ENCODE measurements at places on chromosomes 13 and 19.

GRCh38 chr13:107461751-107462150 is 753.6 kb downstream of the LIG4 start:
- DNase-seq, result no peak

- DNase-seq, result no peak
Observed at GRCh38 chr19:2574971-2575630, 99.2 kb downstream of the GADD45B start.

GRCh38 chr13:53079691-53080090 is 51.1 kb downstream of the OLFM4 start:
- DNase-seq, result no peak

DNA sequence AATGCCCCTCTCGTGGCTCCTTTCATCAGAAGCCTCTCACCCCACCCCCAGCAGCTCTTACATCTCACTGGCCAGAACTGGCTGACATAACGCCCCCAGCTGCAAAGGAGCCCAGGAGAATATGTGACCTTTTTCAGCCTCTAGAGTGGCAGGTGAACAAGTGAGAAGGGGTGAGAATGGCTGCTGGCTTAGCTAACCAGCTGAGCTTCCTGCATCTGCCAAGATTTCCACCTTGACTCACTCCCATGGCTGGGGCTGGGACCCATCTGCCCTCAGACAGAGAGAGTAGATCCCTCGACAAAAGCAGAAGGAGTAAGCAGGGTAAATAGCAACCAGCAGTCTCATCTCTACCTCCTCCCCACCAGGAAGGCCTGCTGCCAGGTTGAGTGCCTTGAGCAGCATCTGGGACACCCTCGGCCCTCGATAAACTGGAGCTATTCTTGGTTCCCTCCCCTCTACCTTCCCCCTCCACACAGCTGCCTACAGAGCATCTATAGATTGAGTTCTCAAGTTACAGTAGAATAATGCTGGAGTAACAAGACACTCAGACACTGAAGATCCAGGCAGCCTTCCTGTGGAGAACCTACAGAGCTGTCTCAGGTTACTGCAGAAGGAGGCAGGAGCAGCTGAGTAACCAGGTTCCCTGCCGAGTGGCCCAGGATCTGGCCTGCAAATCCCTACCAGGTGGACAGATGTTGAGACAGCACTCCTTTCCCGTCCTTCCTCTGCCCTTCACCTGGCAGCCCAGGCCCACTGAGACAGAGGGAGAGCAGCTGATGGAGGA is 15.5 kb downstream of the KASH5 start:
- DNase-seq, result peak; percentile 96

GRCh38 chr13:78265098-78265497 is 338.3 kb downstream of the POU4F1 start:
- no peak for DNase-seq

DNA sequence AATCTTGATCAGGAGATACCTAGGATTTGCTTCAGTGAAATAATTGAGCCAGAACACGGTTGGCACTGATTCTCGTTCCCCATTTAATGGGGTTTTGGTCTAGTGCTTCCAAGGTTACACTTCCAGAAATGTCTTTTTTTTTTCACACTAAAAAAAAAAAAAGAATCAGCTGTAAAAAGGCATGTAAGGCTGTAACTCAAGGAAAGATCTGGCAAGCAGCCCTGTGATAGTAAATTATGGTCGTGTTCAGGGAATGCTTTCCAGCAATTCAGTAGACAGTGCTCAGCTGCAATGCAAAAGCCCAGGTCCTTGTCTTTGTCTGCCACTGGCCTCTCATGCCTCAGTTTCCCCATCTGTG is 27.2 kb upstream of the NDUFS7 start:
- no peak for DNase-seq

- DNase-seq, result peak; percentile 65
Observed at GRCh38 chr19:10292789-10293636, 3.3 kb downstream of the ICAM5 start.

DNA sequence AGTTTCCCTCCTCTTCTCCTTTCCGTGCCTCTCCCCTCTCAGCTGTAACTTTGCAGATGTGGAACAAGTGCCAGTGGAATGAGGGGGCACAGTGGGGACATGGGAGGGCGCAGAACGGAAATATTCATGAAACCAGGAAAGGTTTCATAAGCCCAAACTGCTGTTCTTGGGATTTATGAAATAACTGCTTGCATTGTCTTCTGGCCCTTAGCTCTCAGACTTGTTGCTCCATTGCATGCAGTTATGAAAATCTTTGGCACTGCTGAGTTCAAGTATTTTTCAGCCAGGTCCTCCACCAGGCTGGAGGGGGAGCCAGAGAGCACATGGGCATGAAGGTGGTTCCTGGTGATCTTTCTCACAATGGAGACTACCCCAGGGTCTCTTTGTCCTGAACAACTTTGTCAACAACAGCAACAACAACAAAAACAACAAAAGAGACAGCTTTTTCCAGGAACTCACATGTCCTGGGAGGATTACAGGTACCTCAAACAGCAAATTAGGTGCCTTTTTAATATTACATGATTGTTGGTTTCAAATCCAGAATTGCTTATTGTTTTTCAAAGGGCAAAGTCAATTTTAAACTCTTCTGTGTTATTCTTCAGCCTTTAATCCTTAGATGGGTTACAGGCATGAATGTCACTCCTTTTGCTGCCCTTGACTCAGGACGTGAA is 1.5 kb downstream of the RGCC start:
- peak; percentile 70 for DNase-seq

- DNase-seq, result no peak
Observed at GRCh38 chr13:29577136-29578051, 18.1 kb downstream of the SLC7A1 start.

GRCh38 chr13:93559718-93560117 is 333.1 kb downstream of the GPC6 start:
- no peak for DNase-seq

GRCh38 chr19:49973987-49974386 is 13.0 kb upstream of the SIGLEC11 start:
- no peak for DNase-seq

DNA sequence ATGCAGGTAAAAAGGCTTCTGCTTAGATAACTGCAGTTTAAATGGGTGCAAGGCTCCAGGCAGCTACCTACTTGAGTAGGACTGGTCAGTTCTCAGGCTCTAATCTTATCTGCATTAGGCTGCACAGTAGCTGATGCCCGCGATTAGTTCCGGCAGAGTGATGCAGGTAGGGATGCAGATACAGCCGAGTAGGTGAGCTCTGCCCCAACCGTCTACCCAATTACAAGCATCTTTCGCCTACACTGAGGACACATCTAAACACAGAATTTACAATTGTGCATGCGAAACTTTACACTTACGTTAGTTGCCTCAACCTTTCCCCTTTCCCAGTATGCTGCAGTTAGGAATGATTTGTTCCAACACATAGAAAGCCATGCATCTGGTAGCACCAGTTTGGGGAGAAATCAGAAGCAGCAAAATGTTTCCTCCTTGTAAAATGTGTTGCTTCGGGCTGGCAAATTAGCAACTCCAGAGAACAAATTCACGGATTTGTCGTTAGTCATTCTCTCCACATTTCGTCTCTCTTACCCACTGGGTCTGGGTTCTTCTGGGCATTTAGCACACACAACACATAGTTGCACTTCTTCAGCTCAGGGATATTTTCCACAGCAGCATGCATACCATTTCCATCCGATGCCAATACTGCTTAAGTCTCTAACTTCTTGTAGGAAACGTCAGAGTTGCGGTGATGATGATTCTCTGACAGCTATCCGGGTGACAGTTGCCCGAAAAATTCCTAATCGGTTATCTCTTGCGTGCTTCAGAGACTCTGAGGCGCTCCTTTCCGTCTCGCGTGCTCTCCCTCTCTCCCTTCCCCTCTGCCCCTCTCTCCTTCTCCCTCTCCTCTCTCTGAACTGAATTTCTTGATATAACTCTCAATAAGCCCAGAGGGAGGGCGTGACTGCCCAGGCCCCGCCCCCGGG is at the start of gene PCDH9:
Gene PCDH9, minus strand, starts transcription at position 856 of the 923 bp plus-strand sequence. CDS start 1,896 bp downstream, outside the sequence.
- DNase-seq, result peak; percentile 10

DNA sequence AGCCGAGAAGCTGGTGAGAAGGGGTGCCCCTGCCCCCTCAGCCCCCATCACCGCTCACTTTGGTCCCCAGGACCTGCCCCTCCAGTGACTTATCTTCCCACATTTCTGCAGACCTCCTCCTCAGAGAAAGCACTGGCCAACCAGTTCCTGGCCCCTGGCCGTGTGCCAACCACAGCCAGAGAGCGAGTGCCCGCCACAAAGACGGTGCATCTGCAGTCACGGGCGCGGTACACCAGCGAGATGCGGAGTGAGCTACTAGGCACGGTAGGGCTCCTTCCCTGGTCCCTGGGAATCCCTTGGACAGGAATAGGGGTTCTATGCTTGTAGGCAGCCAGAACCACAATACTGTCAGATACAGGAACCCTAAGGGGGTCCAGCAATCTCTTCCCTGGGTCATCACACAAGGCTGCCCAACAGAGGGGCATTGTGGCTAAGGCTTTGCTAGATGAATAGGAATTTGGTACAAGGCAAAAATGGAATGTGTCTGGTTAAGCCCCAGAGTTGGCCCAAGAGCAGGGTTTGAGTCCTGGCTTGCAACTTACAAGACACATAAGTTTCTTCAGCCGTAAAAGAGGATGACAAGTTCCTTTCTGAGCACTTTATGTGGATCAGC is 1.0 kb downstream of the USE1 start:
- DNase-seq, result no peak

All from GM23338 (cell line).